ENCODE measurements at places on chromosomes 7 and 10.

DNA sequence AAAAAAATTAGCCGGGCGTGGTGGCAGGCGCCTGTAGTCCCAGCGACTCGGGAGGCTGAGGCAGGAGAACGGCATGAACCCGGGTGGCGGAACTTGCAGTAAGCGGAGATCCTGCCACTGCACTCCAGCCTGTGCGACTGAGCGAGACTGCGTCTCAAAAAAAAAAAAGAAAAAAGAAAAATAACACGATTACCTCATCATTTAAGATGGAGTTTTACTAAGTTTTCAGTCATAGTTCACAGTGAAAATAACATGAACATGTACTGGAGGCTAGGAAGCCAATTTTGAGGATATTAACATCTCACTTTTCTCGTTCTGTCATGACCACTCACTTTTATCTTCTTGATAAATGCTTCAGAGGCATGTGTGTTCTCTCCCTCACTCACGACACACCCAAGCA, 3.1 kb upstream of the RUNDC3B start:
- DNase-seq = no peak

GRCh38 chr10:47058961-47059391, 147.7 kb downstream of the PTPN20 start:
- DNase-seq = no peak

GRCh38 chr10:44552726-44553125, 167.8 kb upstream of the CXCL12 start:
- DNase-seq = no peak

DNA sequence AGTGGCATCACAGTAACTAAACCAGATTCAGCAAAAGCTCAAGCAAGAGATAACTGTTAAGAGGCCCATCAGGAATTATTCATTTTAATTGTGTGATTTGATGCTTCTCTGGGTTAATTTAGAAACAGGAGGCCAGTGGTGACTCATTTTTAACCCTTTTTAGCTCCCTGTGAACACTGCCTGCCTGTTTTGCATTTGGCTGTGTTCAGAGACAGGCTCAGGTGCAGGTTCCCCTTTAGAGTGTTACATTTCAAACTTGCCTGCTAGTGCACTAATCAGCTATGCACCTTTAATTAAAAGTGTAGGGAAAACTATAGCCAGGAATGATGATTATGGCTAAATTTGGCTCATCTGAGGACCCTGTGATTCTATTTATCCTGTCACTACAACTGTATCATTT, 6.5 kb downstream of the STAMBPL1 start:
- DNase-seq = peak; percentile 45

DNA sequence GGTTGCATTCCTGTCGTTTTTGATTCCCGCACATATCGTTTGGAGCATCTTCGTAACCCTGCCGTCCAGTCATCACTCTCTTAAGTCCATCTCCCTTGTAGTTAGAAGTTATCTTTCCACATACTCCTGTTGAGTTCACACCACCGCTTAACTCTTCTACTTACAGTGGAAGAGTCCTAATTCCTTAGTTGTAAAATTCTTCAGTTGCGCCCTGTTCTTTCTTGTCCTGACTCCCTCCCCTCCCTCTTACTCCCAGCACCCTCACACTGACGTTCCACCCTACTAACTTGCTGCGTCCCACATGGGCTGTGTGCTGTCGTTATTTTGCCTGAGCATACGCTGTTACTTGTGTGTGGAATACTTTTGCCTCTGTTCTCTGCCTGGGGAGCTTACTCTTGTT, 11.7 kb downstream of the DNAJB6 start:
- DNase-seq = no peak

GRCh38 chr7:10076660-10077300, 896.9 kb upstream of the PHF14 start:
- DNase-seq = no peak

GRCh38 chr10:57891201-57892006, 376.3 kb downstream of the IPMK start:
- DNase-seq = no peak

GRCh38 chr7:92056286-92056685, 78.0 kb downstream of the CYP51A1 start:
- no peak for DNase-seq

DNA sequence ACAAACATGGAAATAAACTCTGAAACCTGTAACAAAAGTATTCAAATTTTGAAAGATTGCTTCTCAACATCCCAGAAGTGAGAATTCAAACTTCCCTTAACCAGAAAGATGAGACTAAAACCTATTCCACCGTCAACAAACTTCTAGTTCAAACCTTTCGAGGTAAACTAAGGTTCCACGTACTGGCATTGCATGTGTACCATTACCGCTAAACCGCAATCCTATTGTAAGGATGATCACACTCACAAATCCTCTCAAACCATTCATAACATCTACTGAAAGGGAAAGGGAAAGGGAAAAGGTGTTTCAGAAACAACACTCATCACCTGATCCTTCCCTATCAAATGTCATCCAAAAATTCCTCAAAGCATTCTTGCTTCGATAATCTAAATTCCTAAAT, 3.1 kb downstream of the SMURF1 start:
- no peak for DNase-seq

GRCh38 chr10:93352638-93353383, 129.3 kb downstream of the MYOF start:
- no peak for DNase-seq

GRCh38 chr10:130933008-130933390, 378.5 kb downstream of the TCERG1L start:
- no peak for DNase-seq

- DNase-seq = no peak
These were observed 2.5 kb downstream of the ADAP1 start for GRCh38 chr7:951881-952547.

DNA sequence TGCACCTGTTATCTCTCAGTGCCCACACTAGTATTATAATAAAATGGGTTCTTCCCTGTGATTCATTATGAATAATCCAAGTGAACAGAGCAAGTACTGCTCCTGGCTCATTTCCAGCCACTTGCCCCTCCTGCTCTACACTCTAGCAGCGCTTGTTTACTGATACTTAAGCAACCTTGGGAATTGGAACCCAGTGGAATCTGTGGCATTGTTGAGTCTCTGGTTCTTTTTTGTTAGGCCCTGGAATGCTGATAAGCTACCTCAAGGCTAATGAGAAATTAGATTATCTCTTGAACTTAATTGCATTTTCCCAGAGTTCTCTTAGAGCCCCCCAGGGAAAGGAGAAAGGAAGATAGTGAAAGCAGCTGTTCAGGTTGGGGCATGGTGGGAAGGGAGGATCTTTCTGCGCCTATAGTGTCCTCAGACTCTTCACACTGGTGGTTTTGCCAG, 34.0 kb downstream of the PRKAR2B start:
- DNase-seq = no peak

All from activated CD4-positive, alpha-beta memory T cell treated with anti-CD3 and anti-CD28 coated beads for 36 hours (primary cell).